Stimulated activated CD4-positive, alpha-beta T cell treated with anti-CD3 and anti-CD28 coated beads, Interleukin-4, amount 100 ng/mL, for 1 hour (primary cell): ENCODE measurements at places on chromosomes 7 and 10.

- DNase-seq = no peak
Measured at GRCh38 chr7:4692055-4692454, 10.0 kb downstream of the FOXK1 start.

- no peak for DNase-seq
Measured at GRCh38 chr10:118771976-118772375, 17.2 kb upstream of the CACUL1 start.

- peak; percentile 74 for DNase-seq
Measured at GRCh38 chr7:129218514-129219062, 6.2 kb upstream of the AHCYL2 start.

GRCh38 chr10:785089-785860 lies 95.8 kb upstream of the DIP2C start:
- no peak for DNase-seq

DNA sequence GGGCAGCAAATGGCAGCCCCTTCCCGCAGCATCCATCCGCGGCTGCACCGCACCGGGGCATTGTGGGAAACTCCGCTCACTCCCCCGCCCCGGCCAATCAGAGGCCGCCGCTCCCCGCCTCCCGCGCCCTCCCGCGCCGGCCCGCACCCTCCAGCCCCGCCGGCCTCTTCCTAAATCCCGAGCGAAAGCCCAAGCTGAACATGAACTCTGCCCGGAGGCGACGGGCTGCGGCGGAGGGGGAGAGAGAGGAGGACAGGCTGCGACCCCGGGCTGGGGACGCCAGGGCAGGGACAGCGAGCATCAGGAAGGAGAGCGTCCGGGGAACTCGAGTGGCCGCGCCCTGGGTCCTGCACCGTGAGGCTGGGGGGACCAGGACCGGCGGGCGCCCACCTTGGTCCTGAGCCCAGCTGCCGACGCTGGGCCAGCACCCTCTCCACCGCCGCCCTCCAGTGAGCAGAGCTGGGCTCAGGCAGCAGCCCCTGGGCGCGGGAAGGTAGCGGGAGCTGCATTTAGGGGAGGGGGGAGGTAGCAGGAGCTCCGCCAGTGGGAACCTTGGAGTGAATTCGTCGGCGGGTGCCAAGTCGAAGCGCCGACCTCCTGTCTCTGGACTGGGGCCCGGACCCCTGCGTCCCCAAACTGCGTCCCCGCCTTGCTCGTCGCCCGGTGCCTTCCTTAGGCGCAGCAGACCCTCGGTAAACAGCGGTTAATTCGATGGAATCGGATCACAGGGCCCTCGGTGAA lies at the start of gene DGKI:
Gene DGKI, minus strand, starts transcription at position 148 of the 741 bp plus-strand sequence.
- DNase-seq = peak; percentile 8

DNA sequence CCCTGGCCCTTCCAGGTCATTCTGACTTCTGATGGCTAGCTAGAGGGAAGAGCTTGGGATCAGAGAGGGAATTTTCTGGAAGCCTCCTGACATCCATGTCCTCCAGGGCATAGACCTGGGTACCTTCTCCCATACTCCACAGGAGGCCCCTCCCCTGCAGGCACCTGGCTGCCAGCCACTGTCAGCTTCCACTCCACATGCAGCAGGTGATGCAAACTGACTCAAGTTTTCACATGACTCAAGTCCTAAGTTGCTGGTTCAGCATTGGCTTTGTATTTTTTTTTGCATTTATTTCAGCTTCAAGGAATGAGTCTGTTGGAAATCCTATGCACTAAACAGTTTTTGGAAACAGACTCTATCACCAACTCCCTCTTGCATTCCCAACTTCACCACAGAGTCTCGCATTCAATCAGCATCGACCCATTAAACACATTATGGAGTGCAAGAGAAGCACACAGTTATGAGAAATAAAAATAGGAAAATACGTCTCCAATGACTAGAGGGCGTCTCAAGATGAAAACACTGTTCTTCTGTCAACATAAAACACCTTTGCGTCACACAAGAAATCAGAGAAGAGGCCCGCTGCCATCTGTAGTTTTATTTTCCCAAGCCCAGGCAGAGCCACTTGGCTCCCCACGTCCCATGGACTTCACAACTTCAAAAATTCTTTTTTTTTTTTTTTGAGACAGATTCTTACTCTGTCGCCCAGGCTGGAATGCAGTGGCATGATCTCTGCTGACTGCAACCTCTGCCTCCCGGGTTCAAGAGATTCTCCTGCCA lies 362.6 kb upstream of the MGMT start:
- DNase-seq = no peak

DNA sequence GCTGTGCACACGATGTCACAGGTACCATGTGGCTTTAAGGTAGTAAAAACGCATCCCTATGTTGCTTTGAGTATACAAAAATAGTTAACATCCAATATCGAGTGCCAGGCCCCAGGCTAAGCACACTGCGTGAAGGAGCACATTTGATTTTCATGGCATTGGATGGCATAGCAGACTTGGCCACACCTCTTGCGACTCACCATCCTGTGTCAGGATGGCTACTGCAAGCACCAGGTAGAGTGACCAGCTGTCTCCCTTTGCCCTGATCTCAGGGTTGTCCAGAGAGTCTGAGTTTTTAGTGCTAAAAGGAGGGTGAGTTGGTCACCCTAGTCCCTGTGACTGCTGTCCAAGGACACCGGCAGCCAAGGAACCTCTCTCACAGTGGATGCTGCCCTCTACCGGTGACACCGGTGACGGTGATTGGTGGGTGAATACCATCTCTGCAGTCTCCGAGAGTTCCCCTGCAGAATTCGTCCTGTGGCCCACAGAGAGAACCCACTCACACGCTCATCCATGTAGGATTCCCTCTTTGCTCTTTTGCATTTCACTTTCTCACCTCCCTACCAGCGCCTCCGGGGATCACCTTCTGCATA lies 76.1 kb downstream of the BICC1 start:
- no peak for DNase-seq
